Suppressor macrophage (primary cell): ENCODE measurements at places on chromosomes 1 and 21.
A peak's percentile ranks its signal among the peaks of the same experiment; 100 is the strongest.

DNA sequence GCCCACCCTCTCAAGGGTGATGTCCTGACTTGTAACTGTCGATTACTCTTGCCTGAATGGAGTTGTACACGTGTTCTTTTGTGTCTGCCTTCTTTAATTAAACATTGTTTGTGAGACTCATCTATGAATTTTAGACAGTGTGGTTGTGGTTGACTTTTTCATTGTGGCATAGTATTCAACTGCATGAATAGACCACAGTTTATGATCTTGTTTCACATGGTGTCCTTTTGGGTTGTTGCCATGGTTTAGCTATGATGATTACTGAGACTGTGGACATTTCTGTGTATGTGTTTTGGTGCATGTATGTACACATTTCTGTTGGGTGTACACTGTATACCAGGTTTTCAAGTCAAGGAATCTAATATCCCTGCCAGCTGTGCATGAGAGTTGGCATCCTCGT lies 30.1 kb downstream of the PRMT2 start:
- no peak for DNase-seq

DNA sequence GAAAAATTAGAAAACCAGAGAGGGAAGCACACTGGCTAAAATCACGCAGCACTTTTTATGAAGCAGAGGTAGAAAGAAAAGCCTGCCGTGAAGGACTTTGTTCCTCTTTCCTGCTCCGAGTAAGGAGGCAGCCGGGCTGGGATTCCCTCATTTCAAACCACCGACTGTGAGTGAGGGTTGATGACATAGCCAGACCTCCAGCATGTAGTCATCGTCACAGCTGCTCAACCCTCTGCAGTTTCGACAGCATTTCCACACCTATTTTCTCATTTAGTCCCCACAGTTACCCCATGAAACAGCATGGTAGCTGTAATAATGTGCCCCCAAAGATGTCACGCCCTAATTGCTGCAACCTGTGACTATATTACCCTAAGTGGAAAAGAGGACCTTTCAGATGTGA lies 35.3 kb downstream of the FCRL5 start:
- DNase-seq, result peak; percentile 64

DNA sequence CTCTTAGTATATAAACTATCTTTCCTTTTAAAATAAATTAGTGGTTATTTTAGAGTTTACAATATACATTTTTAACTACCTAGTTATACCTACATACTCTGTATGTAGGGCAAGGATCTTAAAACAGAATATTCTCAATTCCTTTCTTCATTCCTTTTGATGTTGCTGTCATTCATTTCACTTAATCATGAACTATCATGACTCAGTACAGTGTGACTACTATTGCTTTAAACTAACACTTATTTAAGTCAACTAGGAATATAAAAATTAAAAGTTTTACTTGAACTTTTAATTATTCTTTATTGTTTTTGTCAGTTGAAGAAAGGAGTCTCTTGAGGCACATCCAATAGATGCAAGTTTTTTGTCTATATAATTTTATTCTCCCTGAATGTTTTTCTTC lies 726.4 kb downstream of the BRINP3 start:
- DNase-seq, result no peak

- peak; percentile 98 for DNase-seq
These were observed at the start of gene POFUT2 for GRCh38 chr21:45287438-45288391. POFUT2 (minus strand) TSS chr21:45287895; CDS start chr21:45287871, 24 bp downstream.

- DNase-seq, result peak; percentile 86
These were observed 81.6 kb upstream of the LRRC8D start for GRCh38 chr1:89739013-89739843.

DNA sequence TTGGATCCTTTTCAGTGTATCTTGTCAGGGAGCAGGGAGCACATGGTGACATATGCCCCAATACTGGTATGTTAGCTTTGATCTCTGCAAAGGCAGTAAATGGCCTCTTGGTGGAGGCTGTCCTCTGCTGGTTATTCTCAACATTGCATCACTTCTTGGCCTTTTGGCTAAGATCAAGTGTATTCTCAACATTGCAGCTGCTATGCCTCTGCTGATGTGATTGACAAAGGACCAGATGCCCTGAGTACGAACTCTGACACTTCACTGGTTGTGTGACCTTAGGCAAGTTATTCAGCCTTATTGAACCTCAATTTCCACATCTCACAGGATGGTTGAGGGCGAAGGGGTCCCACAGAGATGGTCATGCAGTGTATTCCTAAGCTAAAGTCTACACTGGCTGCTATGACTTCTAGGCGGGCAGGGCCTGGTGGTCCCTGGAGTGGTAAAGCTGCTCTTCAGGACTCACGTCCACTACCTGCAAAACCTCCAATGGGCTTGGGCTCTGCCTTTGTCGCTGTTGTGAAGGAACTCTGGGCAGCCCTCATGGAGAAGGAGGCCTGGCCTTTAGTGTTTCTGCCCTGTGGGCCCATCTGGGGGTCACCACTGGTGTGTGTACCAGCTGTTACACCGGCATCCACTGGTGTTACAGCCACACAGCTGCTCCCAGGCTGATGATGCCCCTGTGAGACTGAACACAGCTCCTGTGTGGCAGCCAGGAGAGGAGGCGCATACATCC lies 64.8 kb downstream of the DNTTIP2 start:
- peak; percentile 85 for DNase-seq

GRCh38 chr1:10639011-10639774 lies 157.3 kb downstream of the CASZ1 start:
- no peak for DNase-seq

DNA sequence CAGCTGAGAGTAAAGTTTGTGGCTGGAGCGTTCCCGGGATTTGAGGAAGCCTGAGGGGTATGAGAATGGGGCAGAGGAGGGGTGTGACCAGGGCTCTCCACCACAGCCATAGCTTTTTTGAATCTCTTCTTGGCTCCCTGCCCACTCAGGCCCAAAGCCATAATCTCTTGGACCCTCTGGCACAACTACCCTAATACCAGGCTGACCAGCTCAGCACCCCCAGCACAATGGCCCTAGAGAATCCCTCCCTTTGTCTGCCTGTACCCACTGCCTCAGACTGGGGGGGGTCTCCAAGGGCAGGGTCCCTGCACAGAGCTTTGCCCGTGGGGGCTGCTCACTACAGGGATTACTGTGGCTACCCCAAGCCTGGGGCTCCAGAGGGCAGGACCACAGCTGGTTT lies 7.5 kb downstream of the DENND4B start:
- DNase-seq, result no peak
